Thyroid gland (tissue), 4 donors: ENCODE measurements at places on chromosomes 16 and 17. TPM values are rescaled to one million over a fixed set of nuclear protein-coding genes. Genes with fewer than 3 reads are reported as not detected.

The PKMYT1 gene
- total RNA-seq = not detected

The PLD6 gene
- total RNA-seq = 3.2 TPM

The TP53TG3B gene
- total RNA-seq = not detected

The PSMD12 gene
- total RNA-seq = 19.1 TPM
